ENCODE measurements at places on chromosomes 1 and 21.

DNA sequence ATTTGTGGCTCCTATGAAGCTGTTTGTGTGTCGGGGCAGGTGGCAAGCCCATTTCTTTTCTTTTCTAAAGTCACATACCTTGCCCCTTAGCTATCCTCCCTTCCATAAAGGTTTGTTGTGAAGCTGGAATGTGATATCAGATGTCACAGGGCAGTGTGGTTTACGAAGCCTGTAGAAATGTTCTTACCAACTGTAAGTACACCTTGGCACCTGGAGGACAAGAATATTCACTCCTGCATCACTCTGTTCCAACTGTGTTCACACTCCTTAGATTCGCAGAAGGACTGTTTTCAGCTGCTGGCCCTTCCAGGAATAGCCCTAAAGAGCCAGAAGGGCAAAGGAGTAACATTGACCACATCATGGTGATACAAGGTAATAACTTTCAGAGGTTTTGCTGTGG is 176.9 kb downstream of the FGGY start:
- DNase-seq: no peak

DNA sequence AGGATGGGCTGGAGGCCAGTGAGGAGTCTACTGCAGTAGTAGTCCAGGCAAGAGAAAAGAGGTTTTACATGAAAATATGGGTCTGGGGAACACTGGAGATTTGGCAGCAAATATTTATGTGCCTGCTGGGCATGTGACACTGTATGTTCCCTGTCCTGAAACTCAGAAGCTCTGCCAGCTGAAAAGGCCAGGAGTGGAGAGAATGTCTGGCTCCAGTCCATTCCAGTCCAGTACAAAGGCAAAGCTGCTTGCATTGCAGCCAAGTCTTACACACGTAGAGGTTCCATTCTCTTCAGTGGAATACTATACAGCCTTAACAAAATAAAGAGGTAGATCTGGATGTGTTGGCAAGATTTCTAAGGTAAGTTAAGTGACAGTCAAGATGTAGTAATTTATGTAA is 7.5 kb upstream of the YBX1 start:
- no peak for DNase-seq

DNA sequence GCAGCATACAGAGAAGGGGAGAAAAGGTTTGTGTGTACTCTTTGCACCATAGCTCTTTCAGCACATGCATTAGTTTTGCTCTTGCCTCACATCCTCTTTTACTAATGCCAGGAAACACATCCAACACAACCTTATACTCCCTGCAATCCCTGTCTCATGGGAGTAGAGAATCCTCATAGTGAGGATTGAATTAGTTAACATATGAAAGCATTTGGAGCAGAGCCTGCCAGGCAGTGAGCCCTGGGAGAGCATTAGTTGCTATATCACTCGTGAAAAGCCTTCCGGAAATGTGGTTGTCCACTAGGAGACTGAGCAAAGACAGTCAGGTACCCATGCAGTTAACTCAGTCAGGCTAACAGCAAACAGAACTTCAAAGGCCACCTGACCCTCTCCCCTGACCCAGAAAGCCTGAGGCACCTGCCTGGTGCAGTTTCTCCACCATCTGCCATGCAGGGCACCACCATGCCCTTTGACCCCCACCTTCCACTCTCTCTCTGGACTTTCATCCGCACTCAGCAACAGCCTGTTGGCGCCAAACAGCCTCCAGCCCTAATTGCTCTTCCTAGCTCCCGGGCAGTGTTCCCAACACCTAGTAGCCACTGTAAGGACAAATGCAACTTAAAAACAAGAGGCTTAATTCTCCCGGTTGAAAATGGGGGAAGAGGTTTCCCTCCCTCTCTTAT is 14.9 kb upstream of the AGT start:
- DNase-seq: no peak

- peak; percentile 5 for DNase-seq
Observed at GRCh38 chr1:12372180-12372579, 142.3 kb downstream of the VPS13D start.

GRCh38 chr1:215523906-215524305 is 43.2 kb upstream of the KCTD3 start:
- DNase-seq: no peak

- no peak for DNase-seq
Observed at GRCh38 chr1:107473065-107473464, 332.2 kb downstream of the NTNG1 start.

DNA sequence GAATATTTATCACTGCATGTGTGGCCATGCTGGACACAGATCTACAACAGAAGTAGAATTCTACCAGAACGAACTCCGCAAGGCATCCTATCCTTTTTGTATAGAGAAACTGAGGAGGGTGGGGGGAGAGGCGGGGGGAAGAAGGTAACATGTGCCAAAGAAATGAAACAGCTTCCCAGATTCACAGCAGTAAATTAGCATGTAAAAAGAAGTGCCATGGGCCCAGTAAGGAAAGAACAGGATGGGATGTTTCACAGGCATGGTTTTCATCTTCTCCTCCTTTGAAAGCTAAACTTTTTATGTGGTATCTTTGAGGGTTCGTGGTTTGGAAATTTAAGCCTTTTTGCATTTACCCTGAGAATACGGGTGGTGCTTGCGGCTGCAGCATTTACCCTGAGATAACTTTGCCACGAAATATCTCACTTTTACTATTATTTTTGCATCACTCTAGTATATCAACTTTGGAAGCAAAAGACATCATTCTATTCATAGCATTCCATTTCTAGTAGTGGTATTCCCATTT is 168.9 kb downstream of the TPR start:
- no peak for DNase-seq

- DNase-seq: peak; percentile 70
Observed at GRCh38 chr1:153677718-153678518, 570 bp upstream of the NPR1 start.

GRCh38 chr1:16386454-16387113 is 19.5 kb downstream of the SZRD1 start:
- DNase-seq: peak; percentile 70

DNA sequence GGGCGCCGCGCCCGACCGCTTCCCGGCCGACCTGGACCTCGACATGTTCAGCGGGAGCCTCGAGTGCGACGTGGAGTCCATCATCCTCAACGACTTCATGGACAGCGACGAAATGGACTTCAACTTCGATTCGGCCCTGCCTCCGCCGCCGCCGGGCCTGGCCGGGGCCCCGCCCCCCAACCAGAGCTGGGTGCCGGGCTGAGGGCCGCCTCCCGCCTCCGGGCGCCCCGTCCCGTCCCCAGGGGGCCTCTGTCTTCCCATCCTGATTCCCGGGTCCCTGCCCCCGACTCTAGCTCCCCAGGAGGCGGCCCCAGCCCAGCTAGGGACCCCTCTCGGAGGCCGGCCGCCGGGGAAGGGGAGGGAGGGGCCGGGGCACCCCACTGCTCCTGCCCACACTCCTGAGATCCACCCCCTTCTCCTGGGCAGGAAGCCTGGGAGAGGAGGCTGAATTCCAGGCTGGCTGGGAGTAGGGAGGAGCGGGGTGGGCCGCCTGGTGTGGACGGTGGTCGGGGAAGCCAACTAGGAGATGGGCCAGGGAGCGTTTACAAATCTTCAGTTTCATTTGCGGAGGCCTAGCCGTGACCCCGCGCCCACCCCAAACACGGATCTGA is 21.4 kb downstream of the FOXO6 start:
- peak; percentile 53 for DNase-seq

DNA sequence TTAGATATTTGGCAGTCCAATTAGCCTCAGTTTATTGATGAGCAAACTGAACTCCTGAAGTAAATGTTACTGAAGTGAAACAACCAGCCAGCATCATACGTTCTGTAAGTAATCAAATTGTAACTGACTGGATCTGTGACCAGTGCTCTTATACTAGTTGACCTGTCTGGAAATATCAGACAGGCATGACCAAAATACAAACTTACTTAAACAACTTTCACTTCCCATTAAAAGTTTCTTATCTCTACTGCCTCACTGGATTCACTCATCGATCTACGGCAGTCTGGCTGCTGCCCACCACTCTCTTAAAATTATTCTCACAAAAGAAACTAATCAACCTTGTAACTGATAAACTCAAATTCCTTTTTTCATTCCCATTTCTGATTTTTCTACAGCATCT is 56.4 kb downstream of the WDR3 start:
- DNase-seq: no peak

- DNase-seq: no peak
Observed at GRCh38 chr1:209741889-209742288, 14.0 kb upstream of the TRAF3IP3 start.
